ENCODE measurements at places on chromosomes 4 and X.

DNA sequence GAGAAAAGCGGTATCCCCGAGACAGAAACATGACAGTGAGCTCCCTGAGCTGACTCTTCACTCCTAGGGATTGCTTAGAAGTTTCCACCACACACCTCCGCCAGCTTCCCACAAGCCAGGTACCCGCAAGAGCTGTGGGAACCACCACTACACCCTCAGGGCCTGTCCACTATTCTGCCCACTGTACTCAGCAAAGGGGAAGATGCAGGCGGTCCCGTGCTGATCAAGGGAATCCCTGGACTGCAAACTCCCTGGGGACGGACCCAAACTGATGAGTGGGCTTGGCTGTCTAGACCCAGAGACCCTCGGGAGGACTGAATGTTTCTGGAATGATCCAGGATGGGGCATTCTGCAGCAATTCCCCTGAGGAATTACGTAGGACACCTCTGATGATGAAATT, 30.2 kb downstream of the REELD1 start:
- DNase-seq, result no peak

GRCh38 chr4:163554870-163555465, 60.5 kb downstream of the TMA16 start:
- peak; percentile 43 for DNase-seq

GRCh38 chr4:3303565-3303824, 10.7 kb downstream of the RGS12 start:
- no peak for DNase-seq

DNA sequence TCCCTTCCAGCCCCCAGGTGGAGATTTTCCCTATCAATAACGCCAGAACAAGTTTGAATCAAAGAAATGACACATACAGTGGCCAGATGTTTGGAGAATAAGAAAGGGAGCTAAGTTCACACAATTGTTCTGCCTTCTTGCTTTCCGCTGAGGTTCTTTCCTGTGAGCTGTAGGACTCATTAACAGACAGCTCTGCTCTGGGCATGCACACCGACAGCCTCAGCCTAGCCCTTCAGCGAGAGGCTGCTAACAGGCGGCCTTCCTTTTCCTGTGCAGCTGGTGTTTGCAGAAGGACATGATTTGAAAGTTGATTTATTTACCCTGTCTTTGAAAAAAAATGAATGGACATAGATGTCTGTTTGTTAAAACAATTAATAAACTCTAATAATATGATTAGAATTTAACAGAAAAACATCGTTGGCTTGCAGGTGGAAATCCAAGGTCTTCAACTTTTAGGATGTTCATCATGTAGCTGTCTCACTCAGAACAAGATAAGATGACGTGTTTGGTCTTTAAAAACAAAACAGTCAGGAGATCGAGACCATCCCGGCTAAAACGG, 183.3 kb downstream of the KDR start:
- no peak for DNase-seq

GRCh38 chr4:128600410-128600809, 209.1 kb upstream of the JADE1 start:
- DNase-seq, result peak; percentile 34

GRCh38 chrX:13607331-13607995, 38.1 kb downstream of the EGFL6 start:
- DNase-seq, result no peak

DNA sequence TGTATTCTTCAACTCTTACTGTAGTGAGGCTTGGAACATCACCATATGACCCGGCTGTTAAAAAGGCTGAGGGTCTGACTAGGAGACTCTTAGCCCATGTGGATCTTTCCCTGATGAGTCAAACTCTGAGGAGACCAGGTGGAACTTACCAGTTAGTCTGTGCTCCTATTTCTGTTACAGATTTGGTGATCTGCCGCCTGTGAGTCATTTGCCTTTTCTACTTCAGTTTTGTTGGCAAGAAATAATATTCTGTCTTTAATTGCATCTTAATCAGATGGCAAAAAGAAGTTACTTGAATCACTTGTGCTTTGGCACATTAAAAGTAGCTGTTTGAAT, 48.4 kb downstream of the MTM1 start:
- peak; percentile 1 for DNase-seq

DNA sequence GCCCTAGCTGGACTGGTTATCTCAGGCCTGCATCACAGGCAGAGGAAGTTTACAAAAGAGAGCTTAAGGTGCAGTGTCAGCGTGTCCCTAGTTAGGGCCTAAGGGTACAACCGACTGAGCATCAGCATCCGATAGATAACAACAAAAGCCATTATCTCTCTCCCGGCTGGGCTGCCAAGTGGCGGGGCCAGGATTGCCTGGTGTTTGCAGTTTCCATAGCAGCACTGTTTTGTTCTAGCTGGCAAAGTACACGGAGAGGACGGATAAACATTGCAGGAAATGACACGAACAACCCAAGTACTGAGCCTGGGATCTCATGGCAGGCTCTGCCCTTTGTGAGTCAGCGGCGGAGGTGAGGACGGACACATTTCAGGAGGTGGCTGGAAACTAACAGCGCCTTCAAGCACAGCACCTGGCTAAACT, 104.7 kb upstream of the NOCT start:
- DNase-seq, result peak; percentile 13

GRCh38 chrX:11398139-11398538, 104.9 kb downstream of the AMELX start:
- no peak for DNase-seq

DNA sequence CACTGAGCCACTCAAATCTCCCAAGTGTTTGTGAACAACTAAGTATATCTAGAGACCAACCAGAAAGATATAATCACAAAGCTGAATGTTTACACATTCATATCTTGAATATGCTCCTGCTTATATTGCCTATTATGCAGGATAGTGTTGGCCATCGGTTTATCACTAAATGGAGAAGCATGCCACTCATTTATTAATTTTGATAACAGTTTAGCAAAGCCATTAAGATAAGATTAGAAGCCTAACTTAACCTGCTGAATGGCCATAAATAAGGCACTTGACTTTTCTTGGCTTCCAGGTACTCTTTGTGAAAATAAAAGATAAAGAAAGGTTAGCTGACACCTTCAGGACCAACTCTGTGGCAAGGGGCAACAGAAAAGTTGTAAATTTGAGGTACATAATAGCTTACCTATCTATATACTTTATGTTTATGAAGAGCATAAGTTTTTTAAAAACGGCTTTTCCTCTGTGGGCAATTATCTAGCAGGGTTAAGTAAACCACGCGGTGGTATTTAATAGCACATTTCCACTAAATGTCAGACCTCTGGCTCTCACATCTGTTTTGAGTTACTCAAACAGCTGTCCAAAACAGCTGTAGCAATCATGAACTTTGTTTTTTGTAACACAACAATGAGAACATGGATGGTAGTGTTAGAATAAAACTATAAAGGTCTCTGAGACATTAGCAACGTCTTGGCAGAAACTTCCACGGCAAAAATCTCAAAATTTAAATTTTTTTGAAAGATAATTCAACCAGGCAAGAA, 58.8 kb upstream of the FTHL17 start:
- DNase-seq, result peak; percentile 21

DNA sequence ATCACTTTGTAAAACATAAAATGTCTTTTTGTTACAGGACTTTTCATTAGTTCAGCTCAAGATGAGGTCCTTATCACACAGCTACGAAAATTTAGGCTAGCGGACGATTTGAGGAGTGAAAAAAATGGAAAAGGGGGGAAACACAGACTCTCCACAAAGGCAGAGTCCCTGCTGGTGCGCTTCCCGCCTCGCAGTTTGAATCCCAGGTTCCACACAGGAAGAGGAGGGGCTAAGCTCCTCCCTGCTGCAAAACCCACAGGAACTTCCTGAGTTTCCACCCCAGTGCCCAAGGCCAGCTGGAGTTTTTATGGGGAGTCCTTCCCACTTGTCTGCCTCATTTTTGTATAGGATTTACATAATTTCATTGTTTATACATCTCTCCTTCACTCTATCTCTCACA, 11.2 kb downstream of the ADAM29 start:
- no peak for DNase-seq

GRCh38 chrX:70231666-70232065, 2.8 kb upstream of the AWAT1 start:
- no peak for DNase-seq

- DNase-seq, result no peak
These were observed 171.1 kb upstream of the CXCL13 start for GRCh38 chr4:77434299-77435092.

GRCh38 chr4:6632125-6632524, 8.4 kb upstream of the MRFAP1 start:
- DNase-seq, result no peak

- DNase-seq, result no peak
These were observed 5.7 kb downstream of the TCEANC start for GRCh38 chrX:13658602-13659001.

GRCh38 chrX:57289089-57289488, 2.6 kb downstream of the FAAH2 start:
- DNase-seq, result no peak

DNA sequence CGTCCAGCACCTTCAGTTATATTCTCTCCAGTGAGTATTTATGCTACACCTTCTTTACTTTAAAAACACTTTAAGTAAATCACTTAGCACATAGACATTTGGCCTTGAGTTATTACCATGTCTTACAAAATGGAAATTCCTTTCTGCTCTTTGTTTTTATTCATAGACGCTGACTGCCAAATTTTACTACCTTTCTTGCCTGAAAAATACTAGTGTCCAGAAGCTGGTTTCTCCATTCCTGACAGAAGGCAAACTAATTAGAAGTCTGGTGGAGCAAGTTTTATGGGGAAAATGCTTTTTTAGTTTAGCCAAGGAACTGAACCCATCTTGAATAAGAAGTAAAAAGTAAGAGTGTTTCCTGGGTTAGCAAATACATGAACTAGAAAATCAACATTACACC, 65.5 kb downstream of the SPATA18 start:
- DNase-seq, result no peak

DNA sequence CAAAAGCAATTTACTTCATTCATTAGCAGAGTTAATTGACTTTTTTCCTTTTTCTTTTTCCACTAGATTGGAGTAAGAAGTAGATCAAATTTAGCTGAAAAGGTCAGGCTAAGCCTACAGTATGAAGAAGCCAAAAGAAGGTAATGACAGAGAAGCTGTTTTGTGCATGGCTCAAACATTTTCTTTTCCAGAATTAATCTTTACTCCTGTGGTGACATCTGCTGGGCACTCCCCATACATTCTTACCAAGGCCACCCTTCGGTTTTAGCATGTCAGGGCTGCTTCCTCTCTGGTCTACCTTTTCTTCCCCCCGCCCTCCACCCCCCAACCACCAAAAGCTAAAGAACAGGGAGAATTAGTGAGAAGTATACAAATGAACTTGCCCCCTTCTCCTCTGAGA, 70.2 kb downstream of the CLDN22 start:
- DNase-seq, result peak; percentile 66

GRCh38 chr4:131370846-131371245, 1778.2 kb upstream of the PCDH10 start:
- DNase-seq, result no peak

DNA sequence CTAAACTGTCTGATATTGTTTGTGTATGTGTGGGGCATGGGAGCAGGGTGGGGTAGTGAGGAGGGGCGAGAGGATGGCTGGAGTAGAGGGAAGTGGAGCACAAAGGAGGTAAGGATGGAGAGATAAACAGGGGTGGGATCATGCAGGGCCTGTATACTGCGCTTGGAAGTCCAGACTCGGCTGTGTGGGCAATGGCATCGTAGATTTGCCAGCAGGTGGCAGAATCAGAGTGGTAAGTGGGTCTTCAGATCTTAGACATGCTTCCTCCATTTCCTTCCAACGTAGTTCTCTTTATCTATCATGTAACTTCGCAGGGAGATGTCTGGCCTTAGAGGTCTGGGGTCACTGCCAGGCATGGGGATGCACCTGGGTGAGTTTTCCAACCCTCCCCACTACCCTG, 155.5 kb downstream of the PDGFRA start:
- DNase-seq, result peak; percentile 77

DNA sequence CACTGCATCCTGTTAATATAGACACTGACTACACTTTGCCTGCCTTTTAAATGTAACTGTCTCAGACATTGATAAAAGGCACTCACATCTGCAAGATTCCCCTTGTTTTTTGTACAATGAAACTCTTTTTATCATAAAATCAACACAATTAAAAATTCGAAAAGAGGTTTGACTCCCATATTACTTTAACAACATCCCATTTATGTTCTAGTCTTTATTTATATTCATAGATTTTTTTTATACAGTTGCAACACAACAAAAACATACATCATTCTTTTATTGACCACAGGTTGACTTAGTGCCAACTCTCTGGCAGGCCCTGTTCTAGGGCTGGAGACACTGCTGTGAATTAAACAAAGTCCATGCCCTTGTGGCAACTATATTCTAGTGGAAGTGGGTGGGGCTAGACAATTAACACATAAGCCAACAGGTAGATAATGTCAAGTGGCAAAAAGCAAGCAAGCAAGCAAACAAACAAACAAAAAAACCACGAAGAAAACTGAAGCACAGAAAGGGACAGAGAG, 36.8 kb downstream of the ANK2 start:
- peak; percentile 41 for DNase-seq

- DNase-seq, result no peak
These were observed 2.0 kb downstream of the RNF212 start for GRCh38 chr4:1111259-1111809.

GRCh38 chr4:158219623-158220022, 9.3 kb downstream of the TMEM144 start:
- DNase-seq, result no peak

DNA sequence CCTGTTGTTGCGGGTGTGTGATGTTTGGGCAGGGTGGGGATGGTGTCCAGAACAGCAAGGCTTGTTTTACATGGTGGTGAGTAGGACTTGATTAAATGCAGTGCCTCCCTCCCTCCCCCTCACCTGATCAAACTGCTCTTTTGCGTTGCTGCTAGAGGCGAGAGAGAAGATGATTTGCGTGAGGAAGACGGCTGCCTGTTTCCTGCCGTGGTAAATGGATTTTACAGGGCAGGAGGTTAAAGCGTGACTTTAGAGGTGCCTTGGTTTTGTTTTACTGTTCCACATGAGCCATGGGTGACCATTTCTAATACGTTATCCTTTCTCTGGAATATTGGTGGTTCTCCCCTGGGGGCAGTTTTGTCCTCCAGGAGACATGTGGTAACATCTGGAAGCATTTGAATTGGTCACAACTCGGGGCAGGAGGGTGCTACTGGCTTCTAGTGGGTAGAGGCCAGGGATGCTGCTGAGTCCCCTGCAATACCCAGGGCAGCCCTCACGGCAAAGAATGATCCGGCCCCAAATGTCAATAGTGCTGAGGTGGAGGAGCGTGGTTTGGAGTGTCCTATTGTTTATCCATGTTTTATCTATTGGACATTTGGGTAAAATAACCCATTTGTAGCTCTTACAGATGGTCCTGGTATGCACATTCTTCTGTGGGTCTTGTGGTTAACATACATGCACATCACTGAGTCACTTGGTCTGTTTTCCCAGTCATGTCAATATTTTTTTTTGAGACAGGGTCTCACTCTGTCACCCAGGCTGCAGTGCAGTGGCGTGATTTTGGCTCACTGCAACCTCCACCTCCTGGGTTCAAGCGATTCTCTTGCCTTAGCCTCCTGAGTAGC, 73.7 kb downstream of the SHROOM2 start:
- peak; percentile 34 for DNase-seq

DNA sequence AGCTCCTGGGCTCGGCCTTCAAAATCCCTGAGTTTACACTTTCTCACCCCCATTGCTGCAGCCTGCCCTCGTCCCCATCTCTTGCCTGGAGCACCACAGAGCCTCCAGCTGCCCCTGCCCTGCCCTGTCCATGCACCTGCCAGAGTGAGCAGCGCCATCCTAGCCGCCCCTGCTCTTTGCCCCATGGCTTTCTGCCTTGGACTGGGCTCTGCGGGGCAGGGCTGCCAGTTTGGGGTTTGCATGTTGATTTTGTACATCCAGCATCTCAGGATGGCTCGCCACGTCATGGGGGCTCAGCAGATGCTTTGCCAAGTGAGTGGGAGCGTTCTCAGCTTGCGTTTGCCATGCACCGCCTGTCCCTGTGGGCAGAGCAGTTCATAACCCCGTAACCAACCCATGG, 67.1 kb upstream of the HGFAC start:
- no peak for DNase-seq

- DNase-seq, result no peak
These were observed 865.3 kb upstream of the HS3ST1 start for GRCh38 chr4:12293906-12294525.
